Activated CD4-positive, alpha-beta T cell treated with anti-CD3 and anti-CD28 coated beads for 1 hour (primary cell): ENCODE measurements at places on chromosomes 2 and 18.

- no peak for DNase-seq
Measured at GRCh38 chr2:212953170-212953920, 198.1 kb downstream of the IKZF2 start.

DNA sequence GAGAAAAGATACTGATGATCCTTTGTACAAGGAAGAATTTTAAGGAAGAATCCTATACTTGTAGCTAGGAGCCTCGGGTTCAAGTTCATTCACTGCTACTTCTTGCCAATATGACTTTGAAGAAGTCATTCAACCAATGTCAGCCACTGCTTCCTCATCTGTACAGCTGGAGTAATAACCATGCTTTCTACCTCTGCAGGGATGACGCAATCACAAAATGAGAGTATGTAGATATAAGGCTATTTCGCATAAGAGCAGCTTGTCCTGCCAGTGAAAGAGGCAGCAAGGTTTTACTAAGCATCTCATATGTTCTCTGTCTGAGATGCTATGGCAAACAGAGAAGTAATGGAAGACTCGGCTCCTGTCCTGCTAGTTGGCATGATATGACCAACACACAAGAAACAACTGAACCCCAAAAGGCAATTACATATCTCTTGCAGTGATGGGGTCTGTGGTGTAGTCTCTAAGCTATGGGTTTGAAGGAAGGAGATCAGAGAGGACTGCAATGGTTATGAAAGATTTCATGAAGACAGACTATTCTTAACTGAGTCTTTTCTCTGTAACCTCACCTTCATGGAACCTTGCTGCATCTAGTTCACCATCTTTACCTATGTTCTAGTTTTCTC, 9.2 kb downstream of the AAK1 start:
- no peak for DNase-seq

- no peak for DNase-seq
Measured at GRCh38 chr18:36518839-36519238, 221.3 kb downstream of the FHOD3 start.

DNA sequence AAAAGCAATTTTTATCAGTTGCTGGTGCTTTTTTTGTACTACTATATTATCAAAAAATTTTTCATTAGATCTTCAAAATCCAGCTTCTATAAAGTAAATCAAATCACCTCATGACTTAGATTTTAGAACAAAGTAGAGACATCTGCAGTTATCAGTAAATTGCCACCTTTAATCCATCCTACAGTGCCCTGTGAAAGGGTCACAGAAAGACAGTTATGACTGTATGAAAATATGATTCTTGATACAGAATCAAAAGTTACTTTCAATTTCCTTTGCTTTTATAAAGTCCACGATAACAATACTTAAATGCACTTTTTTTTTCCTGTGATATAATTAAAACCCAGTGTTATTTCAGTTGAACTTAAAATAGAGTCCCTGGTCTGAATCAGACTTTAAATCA, 61.4 kb downstream of the PRPF40A start:
- no peak for DNase-seq

DNA sequence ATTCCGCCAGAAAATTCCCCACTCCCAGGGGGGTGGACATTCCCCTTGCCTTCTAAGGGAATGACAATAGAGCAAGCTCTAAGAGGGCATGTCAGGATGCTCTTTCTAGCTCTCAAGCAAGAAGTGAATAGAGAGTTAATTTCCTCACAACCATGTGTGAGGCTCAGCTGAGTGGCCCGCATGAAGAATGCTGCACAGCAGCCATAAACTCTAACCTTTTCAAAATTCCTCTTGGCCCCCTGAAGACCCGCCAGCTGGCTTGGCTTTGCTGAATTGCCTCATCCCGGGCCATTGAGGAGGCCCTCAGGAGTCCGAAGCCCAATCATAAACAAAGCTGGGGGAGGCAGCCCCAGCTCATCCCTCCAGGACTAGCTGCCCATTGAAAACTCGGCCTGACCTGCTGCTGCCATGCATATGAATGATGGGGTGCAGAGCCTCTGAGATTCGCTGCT, 38.2 kb downstream of the NRP2 start:
- no peak for DNase-seq

DNA sequence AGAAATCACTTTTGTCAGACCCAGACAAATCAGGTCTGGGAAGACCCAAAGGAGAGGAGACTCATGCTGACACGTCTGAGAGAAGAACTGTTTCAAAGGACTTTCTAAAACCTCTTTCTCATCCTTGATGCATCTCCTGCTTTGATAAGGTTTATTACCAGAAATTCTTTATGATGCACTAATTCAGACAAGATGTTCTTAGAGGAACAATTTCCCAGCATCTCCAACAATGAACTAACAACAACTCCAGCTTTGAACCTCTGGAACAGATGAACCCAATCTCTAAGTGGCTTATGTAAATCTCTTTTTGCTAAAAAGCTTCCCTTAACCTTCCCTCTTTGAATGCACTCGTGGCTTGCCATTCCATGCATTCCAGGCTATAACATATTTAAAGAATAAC, 15.9 kb upstream of the SERPINB11 start:
- no peak for DNase-seq

DNA sequence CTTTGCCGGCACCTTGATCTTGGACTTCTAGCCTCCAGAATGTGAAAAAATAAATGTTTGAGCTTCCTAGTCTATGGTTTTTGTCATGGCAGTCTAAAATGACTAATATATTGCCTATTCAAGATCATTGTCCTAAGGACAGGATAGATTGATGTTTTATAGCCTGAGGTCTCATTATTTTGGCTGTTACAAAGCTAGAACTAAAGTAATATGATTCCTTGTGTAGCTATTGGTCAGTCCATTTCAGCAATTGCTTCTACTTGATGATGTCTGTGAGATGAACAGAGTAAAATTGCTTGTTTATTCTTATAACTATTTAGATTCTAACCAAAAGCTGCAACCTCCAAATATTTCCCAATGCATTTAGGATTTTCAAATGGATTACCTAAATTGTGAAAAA, 145.0 kb downstream of the HRH4 start:
- DNase-seq: no peak

- no peak for DNase-seq
Measured at GRCh38 chr2:68689553-68690537, 44.8 kb upstream of the ARHGAP25 start.

- no peak for DNase-seq
Measured at GRCh38 chr2:204538182-204539018, 6.9 kb upstream of the PARD3B start.

DNA sequence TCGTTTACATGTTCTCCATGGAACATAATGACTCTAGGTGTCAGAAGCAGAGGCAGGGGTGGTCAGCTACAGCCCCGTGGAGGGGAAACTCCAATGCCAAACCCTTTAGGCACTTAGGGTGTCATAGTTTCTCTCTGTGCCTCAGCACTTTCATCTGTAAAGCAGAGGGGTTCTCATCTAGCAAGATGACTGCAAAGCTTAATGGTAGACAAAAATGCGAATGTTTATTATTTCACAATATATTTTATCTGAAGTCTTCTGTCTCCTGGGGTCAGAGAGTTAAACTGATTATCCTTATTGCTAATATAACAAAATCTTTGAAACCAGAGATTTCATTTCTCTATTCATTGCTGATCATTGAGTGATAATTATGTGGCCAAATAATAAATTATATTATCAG, 522.5 kb downstream of the TSN start:
- DNase-seq: no peak

- DNase-seq: no peak
Measured at GRCh38 chr2:62931536-62931935, 119.1 kb upstream of the OTX1 start.

- no peak for DNase-seq
Measured at GRCh38 chr2:203720915-203721672, 14.7 kb downstream of the CD28 start.

DNA sequence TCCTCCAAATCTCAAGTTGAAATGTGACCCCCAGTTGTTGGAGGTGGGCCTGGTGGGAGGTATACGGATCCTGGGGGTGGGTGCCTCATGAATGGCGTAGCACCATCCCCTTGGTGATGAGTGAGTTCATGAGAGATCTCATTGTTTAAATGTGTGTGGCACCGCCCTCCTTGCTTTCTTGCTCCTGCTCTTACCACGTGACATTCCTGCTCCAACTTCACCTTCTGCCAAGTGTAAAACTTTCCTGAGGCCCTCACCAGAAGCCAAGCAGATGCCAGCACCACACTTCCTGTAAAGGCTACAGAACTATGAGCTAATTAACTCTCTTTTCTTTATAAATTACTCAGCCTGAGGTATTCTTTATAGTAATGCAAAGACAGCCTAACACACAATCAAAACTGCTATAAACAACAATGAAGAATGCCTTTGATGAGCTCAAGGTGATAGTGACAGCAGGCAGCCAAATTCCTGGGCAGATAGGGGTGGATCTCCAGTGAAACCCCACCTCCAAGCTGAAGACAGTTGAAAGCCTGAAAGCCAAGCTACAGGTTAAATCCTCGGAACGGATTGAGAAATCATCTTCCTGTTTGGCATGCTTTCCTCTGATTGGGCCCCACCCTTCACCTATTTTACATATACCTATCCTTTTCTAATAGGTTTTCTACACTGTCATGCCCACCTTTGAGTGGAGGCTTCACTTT, 26.9 kb downstream of the MCEE start:
- no peak for DNase-seq

- DNase-seq: no peak
Measured at GRCh38 chr18:59696311-59697235, 650 bp downstream of the CCBE1 start.

DNA sequence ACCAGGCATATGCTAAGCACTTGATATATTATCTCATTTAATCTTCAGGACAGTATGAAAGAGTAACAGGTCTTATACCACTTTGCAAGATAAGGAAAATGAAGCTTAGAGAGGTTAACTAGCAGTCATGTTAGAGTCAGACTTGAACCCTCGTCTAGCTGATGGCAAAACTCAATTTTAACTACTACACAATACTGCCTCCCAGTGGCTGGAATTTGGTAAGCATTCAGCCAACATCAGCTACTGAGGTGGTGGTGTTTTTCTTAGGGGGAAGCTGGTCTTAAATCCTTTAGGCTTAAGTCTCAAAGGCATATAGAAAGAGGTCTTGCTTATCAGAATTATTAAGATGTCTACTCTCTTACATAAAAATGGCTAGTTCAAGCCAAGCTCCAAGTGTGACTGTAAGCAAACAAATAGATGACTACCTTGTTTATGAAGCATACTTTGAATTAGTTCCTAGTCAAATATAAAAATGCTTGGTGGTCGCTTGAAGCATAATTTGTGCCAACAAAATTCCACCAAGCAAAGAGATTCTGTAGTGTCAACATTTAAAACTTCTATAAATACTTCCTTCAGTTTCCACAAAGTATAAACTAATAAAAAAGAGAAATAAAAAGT, 325.4 kb upstream of the FIGN start:
- no peak for DNase-seq

GRCh38 chr2:44433895-44434294, 72.1 kb downstream of the CAMKMT start:
- DNase-seq: no peak

GRCh38 chr2:239566995-239567568, 166.3 kb upstream of the HDAC4 start:
- no peak for DNase-seq

GRCh38 chr18:34590503-34590902, 119.6 kb upstream of the DTNA start:
- no peak for DNase-seq

GRCh38 chr2:240631548-240632305, 6.4 kb downstream of the GPR35 start:
- peak; percentile 6 for DNase-seq

DNA sequence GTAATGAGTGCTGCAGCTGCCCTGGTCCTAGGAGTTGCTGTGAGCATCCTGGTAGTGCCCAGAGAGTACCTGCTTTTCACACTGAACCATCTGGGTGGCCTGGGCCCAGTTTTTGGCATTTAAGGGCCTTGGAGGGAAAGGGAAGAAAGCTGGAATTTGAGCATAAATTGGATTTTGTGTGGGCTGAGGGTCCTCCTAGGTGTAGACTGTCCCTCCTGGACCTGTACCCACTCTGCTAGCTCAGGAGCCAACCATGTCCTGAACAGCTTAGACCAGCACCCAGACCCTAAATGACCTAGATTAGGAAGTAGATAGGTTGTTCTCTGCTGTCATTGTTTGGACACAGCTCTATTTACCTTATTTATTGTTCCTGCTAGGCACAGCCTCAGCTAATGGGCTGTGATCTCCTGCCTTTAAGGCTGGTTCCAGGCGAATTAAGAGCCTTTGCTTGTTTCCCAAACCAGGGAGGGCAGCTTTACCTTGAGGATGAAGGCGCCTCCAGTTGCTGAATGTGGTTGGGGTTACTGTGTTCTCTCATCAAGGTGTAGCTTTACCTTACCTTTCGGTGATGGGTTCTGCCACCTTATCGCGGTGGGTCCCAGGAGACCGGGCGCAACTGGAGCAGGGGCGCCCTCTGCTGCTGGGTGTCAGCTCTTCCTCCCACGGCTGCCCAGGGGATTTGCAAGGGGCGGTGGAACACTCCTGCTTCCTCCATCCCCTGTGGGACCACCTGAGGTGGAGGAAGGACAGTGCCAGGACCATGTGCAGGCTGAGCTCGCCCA, 34.4 kb downstream of the ITGA6 start:
- peak; percentile 71 for DNase-seq

- no peak for DNase-seq
Measured at GRCh38 chr2:129404000-129404685, 575.3 kb upstream of the RAB6C start.

- no peak for DNase-seq
Measured at GRCh38 chr18:50624981-50625380, 65.1 kb downstream of the MAPK4 start.

GRCh38 chr18:8984131-8984721, 118.3 kb upstream of the NDUFV2 start:
- DNase-seq: no peak

- DNase-seq: no peak
Measured at GRCh38 chr2:195562570-195563566, 94.2 kb upstream of the SLC39A10 start.

DNA sequence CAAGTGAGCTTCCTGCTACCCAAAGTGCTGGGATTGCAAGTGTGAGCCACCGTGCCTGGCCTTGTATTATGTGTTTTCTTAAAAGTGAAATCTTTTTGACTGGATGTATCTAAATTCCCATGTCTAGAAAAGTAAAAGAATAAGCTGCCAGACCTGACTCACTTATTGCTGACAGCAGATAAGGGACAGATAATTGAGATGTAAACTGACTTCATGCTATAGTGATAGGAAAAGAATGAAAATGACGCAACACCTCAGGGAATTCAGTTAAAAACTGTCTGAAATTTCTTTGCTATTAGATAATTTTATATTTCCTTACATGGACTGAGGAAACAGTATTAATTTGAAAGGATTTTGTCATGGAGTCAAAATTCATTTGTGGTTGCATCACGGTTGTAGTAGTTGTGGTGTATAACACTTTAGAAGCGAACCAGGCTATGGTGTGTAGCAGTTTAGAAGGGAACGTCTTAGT, 19.4 kb downstream of the TTC27 start:
- DNase-seq: no peak
